ENCODE measurements at places on chromosomes 7 and 10.

GRCh38 chr10:46285966-46286620 lies 704 bp upstream of the ANTXRL start:
- DNase-seq, result no peak
- no peak overlapping the region for H3K27ac ChIP-seq
- no peaks in the 10 kb centered on the region for H3K36me3 ChIP-seq
- H3K4me3 ChIP-seq, result no peak overlapping the region
- peaks cover 32% of the 10 kb centered on the region for H3K4me1 ChIP-seq

GRCh38 chr7:20064974-20065862 lies 152.0 kb downstream of the MACC1 start:
- DNase-seq, result no peak
- no peak overlapping the region for H3K27ac ChIP-seq

DNA sequence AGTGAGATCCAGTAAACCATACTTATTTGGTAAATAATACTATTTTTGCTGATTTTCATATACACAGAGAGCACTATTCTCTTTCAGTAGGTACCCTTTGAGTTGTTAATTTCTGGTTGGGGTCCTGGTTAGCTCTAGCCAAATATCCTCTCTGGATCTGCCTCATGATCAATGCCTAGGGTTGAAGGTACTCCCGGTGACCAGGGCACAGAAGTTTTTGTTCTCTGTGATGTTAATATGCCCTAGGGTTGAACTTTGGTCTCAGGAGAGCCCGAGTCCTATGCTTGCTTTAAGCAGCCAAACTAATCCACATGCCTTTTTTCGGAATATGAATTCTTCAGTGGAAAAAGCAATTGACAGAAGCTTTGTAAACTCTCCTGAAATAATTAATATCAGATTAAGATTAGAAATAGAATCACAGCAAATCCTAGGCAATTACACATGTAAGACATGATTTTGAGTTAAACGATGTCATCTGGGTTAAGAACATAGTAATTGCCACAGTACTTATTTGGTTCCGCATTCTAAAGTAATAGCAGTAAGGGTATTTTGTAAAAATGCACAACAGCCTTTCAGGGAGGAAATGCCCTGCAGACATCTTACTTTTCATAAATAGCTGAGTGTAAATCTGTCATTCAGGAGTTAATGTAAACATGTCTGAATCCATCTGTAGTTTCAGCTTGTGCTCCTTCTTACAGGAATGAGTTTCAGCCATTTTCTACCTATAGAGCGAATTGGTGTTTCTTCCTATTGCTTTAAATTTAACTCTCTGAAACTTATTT lies 10.1 kb downstream of the CHN2 start:
- H3K27ac ChIP-seq, result no peak overlapping the region
- no peaks in the 10 kb centered on the region for H3K4me1 ChIP-seq
- no peaks in the 10 kb centered on the region for H3K36me3 ChIP-seq
- H3K4me3 ChIP-seq, result no peak overlapping the region
- H3K27me3 ChIP-seq, result no peaks in the 10 kb centered on the region
- DNase-seq, result no peak

DNA sequence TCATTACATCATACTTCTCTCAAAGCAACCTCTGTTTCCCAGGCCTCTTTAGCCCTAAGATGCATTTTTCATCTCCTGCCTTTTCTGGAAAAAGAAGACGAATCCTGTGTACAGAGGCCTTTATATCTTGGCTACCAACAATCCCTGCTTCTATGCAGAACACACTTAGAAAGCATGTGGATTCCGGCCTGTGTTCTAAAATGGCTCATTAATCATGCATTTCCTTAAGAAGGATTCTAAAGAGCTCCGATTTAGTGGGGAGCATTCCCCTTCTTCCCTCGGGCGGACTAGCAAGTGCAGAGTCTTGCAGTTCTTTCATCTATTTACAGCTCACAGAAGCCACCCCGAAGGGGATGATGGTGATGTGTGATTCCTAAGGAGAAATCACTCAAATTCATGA lies 1212.9 kb downstream of the TYW1 start:
- no peak for DNase-seq
- H3K4me1 ChIP-seq, result no peaks in the 10 kb centered on the region
- no peak overlapping the region for H3K27ac ChIP-seq
- no peaks in the 10 kb centered on the region for H3K27me3 ChIP-seq
- H3K36me3 ChIP-seq, result no peaks in the 10 kb centered on the region

GRCh38 chr10:123621916-123622315 lies 44.2 kb upstream of the GPR26 start:
- no peaks in the 10 kb centered on the region for H3K4me1 ChIP-seq
- no peak overlapping the region for H3K27ac ChIP-seq
- H3K36me3 ChIP-seq, result no peaks in the 10 kb centered on the region
- no peaks in the 10 kb centered on the region for H3K27me3 ChIP-seq

DNA sequence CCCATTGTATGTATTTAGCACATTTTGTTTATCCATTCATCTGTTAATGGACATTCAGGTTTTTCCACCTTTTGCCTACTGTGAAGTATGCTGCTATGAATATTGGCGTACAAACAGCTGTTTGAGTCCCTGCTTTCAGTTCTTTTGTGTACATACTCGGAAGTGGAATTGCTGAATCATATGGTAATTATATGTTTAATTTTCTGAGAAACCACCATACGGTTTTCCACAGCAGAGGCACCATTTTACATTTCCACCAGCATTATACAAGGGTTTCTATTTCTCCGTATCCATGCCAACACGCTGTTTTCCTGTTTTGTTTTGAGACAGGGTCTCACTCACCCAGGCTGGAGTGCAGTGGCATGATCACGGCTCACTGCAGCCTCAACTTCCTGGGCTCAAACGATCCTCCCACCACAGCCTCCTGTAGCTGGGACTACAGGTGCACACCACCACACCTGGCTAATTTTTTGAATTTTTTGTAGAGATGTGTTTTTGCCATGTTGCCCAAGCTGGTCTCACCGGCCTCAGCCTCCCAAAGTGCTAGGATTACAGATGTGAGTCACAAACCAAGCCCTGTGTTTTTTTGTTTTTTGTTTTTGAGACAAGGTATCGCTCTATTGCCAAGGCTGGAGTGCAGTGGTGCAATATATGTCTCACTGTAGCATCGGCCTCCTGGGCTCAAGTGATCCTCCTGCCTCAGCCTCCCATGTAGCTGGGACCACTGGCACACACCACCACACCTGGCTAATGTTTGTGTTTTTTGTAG lies 22.1 kb upstream of the FBXW4 start:
- H3K4me3 ChIP-seq, result no peak overlapping the region
- no peaks in the 10 kb centered on the region for H3K27me3 ChIP-seq
- no peak for DNase-seq
- H3K4me1 ChIP-seq, result no peaks in the 10 kb centered on the region
- no peak overlapping the region for H3K27ac ChIP-seq
- no peaks in the 10 kb centered on the region for H3K36me3 ChIP-seq

GRCh38 chr10:80870282-80870681 lies 332.6 kb downstream of the SH2D4B start:
- no peaks in the 10 kb centered on the region for H3K27me3 ChIP-seq
- no peak overlapping the region for H3K27ac ChIP-seq
- DNase-seq, result no peak
- no peaks in the 10 kb centered on the region for H3K4me1 ChIP-seq
- no peaks in the 10 kb centered on the region for H3K36me3 ChIP-seq
- H3K4me3 ChIP-seq, result no peak overlapping the region

DNA sequence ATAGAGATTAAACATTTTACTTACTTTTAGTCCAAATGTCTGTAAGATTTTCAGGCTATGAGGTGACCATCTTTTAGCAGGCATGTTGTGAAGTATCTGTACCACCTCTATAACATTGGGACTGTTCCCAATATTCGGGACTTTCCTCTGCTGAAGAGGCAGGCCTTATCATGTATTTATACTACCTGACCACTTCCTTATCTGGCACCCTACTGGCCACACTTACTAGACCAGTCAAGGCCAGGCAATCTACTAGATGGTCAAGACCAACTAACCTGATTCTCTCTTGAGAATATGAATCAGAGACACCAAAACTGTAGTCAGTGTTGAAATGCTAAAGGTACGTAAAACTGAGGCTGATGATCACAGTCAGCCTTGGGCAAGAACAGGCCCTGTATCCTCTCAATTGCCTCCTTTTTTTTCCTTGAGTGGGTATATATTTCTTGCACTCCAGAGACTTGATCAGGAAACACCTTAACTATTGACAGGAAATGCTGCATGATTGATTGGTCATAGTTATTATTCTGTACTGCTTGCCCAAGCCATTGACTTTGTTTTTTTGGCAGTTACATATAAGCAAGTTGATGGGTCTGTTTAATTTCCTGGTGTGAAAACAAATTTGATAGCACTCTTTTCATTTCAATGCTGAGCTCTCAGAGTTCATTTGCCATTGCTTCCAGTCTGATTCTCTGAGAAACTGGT lies 5.2 kb upstream of the PRKAR2B start:
- no peak overlapping the region for H3K27ac ChIP-seq
- no peaks in the 10 kb centered on the region for H3K36me3 ChIP-seq
- H3K27me3 ChIP-seq, result no peaks in the 10 kb centered on the region
- peaks cover 7% of the 10 kb centered on the region for H3K4me1 ChIP-seq

DNA sequence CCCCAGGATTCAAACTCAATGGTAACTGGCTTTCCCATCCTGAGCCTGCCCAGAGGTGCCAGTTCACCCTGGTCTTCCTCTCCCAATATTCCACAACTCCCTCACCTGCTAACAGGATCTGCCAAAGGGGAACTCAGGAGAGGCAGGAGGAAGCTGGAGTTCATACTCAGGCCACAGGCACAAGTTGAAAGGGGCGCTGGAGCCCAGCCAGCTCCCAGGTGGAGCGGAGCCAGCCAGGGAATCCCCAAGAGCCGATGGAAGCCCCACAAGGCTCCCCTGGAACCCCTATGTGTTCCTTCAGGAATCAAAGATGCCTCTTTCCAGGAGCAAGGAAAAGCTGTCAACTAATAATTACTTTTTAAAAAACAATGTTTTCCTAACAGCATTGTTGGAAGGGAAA lies 63.5 kb downstream of the SH3PXD2A start:
- peak overlapping the region; percentile 16 for H3K27ac ChIP-seq
- H3K27me3 ChIP-seq, result no peaks in the 10 kb centered on the region
- no peaks in the 10 kb centered on the region for H3K36me3 ChIP-seq
- H3K4me1 ChIP-seq, result peaks cover 54% of the 10 kb centered on the region
- H3K4me3 ChIP-seq, result no peak overlapping the region
- no peak for DNase-seq

DNA sequence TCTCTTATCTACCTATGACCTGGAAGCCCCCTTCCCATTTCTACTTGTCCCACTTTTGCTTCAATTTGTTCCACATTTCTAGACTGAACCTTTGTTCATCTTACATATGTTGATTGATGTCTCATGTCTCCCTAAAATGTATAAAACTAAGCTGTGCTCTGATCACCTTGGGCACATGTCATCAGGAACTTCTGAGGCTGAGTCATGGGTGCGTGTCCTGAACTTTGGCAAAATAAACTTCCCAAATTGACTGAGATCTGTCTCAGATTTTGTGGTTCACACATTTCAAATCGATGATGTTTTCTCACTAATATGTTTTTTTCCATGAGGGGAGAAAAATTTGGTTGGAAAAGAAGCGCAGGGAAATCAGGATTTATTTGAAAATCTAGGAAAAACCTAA lies 406.2 kb upstream of the LRRTM3 start:
- no peak for DNase-seq
- no peaks in the 10 kb centered on the region for H3K27me3 ChIP-seq
- no peak overlapping the region for H3K27ac ChIP-seq
- H3K36me3 ChIP-seq, result no peaks in the 10 kb centered on the region
- H3K4me3 ChIP-seq, result no peak overlapping the region
- H3K4me1 ChIP-seq, result no peaks in the 10 kb centered on the region

- peak overlapping the region; percentile 35 for H3K27ac ChIP-seq
- H3K36me3 ChIP-seq, result no peaks in the 10 kb centered on the region
- peaks cover 35% of the 10 kb centered on the region for H3K4me1 ChIP-seq
- no peak overlapping the region for H3K4me3 ChIP-seq
- no peak for DNase-seq
Observed at GRCh38 chr7:137001041-137001440, 132.6 kb downstream of the CHRM2 start.

DNA sequence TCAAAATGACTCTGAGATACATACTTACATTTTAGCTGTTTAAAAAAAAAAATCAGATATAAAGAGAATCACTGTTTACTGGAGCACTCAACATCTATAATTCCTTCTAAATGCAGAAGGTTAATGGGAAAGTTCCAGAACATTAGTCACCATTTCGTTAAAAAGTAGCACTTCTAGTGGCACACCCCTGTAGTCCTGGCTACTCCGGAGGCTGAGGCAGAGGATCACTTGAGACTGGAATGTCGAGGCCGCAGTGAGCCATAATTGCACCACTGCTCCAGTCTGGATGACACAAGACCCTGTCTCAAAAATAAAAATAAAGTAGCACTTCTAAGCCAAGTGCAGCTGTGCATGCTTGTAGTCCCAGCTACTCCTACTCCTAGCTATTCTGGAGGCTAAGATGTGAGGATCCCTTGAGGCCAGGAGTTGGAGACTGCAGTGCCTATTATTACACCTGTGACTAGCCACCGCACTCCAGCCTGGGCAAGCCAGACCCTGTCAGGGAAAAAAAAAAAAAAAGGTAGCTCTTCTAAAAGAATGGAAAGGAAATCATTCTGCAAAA lies 2.2 kb downstream of the FGFBP3 start:
- H3K4me1 ChIP-seq, result peaks cover 21% of the 10 kb centered on the region
- no peaks in the 10 kb centered on the region for H3K36me3 ChIP-seq

DNA sequence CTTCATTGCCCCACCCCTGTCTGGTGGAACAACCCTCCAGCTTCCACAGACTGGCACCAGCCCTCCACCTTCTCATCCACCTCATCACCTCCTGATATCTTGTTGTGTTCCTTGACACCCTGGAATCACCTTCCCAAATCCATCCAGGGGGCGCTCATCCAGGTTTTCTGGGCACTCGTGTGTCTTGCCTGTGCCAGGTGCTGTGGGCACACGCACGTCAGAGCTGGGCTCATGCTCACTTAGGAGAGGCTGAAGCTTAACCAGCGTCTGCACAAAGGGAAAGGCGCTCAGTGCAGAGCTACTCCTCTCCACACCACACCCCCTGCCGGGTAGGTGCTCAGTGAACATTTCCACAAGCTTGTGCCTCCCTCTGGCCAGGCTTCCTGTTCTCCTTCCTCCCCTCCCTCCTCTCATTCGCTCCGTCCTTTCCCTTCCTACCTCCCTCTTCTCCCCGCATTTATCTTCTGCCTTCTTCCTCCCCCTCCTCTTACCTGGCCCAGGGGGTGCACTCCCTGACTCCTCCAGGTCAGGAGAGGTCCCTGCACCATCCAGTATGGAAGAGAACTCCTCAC lies 4.8 kb downstream of the ADCYAP1R1 start:
- H3K36me3 ChIP-seq, result no peaks in the 10 kb centered on the region
- H3K4me1 ChIP-seq, result peaks cover 4% of the 10 kb centered on the region
- H3K27me3 ChIP-seq, result peaks cover 15% of the 10 kb centered on the region
- no peak overlapping the region for H3K4me3 ChIP-seq
- no peak for DNase-seq

Data from esophagus muscularis mucosa (tissue), 4 donors.